ENCODE measurements at places on chromosomes 3 and 15. TPM values are rescaled to one million over a fixed set of nuclear protein-coding genes. Genes with fewer than 3 reads are reported as not detected.

The GOLGA6L4 gene
- total RNA-seq, result 1.1 TPM

The PHLDB2 gene
- 101 TPM for total RNA-seq

The TRAT1 gene
- not detected for total RNA-seq

The MUC4 gene
- total RNA-seq, result not detected

The CHRFAM7A gene
- total RNA-seq, result 1.5 TPM

The CPLX3 gene
- total RNA-seq, result not detected

The ISL2 gene
- not detected for total RNA-seq

The SLC28A1 gene
- not detected for total RNA-seq

The MUC13 gene
- total RNA-seq, result under 0.01 TPM

The MAP6D1 gene
- 2.3 TPM for total RNA-seq

The TM4SF1 gene
- 726 TPM for total RNA-seq

The CHSY1 gene
- 101 TPM for total RNA-seq

The THAP10 gene
- 1.7 TPM for total RNA-seq

The PAK6 gene
- total RNA-seq, result 0.13 TPM

The CEMIP gene
- 994 TPM for total RNA-seq

The PRR23C gene
- total RNA-seq, result not detected

The AGBL1 gene
- total RNA-seq, result not detected

The EHD4 gene
- 27.6 TPM for total RNA-seq

The RTP1 gene
- not detected for total RNA-seq
